Activated CD4-positive, alpha-beta T cell treated with anti-CD3 and anti-CD28 coated beads, Interleukin-2, amount 50 U/mL, for 24 hours (primary cell): ENCODE measurements at places on chromosomes 5 and 9.
A peak's percentile ranks its signal among the peaks of the same experiment; 100 is the strongest.

DNA sequence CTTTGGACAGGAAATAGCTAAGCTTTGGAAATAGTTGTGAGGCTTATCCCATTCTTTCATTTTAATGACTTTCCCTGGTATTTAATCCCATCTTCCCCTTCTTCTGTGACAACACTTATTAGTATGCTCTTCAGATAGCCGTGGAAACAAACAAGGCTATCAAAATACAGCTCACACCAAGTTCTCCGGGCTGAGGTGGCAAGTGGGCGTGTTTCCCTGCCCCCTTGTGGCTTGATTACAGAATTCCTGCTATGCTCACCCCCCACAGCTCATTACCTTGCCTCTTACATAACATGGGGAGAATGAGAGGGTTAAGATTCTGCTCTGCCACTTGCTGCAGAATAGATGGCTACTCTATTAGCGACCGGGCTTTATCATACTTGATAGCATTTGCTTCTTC is 437.1 kb upstream of the TLE4 start:
- no peak for DNase-seq

GRCh38 chr5:66469684-66470083 is 126.5 kb upstream of the MAST4 start:
- no peak for DNase-seq

GRCh38 chr9:98310752-98311392 is 55.4 kb upstream of the TBC1D2 start:
- DNase-seq: no peak

DNA sequence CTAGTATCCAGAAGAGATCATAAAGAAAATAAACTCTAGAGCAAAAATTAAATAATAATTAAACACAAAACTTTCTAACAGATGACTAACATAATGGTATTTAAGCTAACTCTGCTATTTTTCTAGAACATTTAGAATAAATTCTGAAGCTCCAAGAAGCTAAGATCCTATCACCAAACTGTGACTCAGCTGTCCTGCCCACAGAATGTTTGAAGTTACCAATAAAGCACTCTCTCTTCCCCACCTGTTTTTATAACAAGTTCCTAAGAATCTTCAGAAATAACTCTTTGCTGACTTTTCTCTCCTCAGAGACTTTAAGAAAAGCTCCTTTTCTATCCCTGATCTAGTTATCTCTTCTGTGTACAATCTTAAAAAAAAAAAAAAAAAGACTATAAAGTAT is 6.0 kb upstream of the EFNA5 start:
- DNase-seq: no peak

- DNase-seq: no peak
Observed at GRCh38 chr9:132415181-132415580, 5.2 kb downstream of the CFAP77 start.

- no peak for DNase-seq
Observed at GRCh38 chr5:11038772-11039171, 277.7 kb upstream of the DAP start.

- no peak for DNase-seq
Observed at GRCh38 chr9:127754099-127755060, 19.3 kb upstream of the TOR2A start.

DNA sequence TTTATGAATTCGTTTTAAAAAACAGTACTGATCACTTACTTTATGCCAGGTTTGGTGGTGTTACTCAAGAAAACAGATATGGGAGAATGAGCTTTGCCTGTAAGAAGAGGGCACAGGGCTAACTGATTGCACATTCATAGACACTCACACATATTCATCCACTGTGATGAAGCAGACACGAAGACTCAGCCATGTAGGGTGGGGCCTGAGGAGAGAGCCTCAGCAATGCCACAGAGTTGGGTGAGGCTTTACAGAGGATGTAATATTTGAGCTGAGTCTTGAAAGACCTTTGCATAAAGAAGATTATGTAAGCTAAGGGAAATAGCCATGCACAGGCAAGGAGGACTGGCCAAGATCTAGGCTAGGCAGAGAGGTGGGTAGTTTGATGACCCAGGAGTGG is 472.8 kb downstream of the PSAT1 start:
- no peak for DNase-seq

GRCh38 chr9:89079391-89079790 is 88.1 kb downstream of the S1PR3 start:
- DNase-seq: no peak

GRCh38 chr9:35272989-35273388 is 111.2 kb downstream of the UNC13B start:
- DNase-seq: no peak

GRCh38 chr9:107410420-107410819 is 79.1 kb downstream of the KLF4 start:
- DNase-seq: no peak

GRCh38 chr9:127418037-127418471 is 6.1 kb upstream of the ZNF79 start:
- DNase-seq: peak; percentile 26

DNA sequence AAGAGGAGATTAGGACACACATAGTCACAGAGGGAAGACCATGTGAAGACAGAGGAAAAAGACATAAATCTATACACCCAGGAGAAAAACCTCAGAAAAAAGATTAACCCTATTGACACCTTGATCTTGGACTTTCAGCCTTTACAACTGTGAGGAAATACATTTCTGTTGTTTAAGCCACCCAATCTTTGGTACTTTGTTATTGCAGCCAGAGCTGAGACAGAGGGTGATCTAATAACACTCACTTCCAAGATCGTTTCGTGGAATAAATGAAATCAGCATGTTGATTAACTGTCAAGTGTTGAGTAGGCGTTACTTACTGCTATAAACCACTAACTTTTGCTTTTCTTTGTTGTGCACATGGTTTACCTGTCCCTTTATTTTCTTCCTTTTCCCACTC is 361.2 kb upstream of the RIOK2 start:
- no peak for DNase-seq

- no peak for DNase-seq
Observed at GRCh38 chr5:133664422-133664821, 52.1 kb upstream of the FSTL4 start.

DNA sequence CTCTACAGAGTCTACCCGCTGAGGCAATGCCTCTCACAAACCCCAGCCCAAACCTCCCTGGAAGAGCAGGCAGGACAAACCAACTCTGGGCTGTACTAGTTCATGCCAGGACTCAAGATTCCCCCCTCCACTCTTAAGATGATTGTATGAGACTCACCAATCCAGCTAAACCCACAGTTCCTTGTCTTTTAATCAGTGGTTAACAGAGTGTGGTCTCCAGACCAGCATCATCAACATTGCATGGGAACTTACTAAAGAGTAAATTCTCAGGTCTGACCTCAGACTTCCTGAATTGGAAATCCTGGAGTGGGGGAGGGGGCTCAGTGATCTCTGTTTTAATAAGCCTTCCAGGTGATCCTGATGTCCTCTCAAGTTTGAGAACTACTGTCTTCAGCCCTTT is 240.9 kb downstream of the GAS1 start:
- no peak for DNase-seq

GRCh38 chr9:93061791-93062763 is 3.6 kb downstream of the SUSD3 start:
- no peak for DNase-seq

- DNase-seq: no peak
Observed at GRCh38 chr9:108049026-108049607, 559.5 kb upstream of the KLF4 start.

- no peak for DNase-seq
Observed at GRCh38 chr5:35765921-35766320, 90.8 kb upstream of the IL7R start.

DNA sequence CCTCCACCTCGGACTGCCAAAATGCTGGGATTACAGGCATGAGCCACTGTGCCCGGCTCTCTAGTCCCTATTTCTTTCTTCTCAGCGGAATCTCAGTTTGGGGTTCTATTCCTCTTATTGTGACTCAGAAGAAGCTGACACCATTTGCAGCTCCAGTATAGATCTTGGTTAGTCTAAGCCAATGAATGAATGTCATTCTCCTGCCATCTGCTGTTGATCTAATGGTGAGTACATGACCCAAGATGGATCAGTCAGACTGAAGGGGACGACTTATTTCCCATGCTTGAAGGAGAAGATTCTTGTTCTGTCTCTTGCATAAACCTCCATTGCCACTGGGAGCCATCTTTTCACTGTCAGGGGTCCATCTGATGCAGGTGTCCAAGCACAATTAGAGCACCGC is 76.0 kb upstream of the KLF9 start:
- no peak for DNase-seq

DNA sequence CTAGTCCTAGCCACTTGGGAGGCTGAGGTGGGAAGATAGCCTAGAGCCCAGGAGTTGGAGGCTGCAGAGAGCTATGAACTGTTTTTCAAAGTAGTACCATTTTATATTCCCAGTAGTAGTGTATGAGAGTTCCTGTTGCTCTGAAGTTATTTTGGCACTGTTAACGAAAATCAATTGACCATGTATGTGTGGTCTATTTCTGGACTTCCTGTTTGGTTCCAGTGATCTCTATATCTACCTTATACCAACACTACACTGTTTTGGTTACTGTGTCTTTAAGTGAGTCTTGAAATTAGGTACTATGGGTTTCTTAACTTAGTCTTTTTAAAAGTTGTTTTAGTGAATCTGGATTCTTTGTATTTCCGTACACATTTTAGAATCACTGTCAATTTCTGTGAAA is 13.6 kb downstream of the SLF1 start:
- DNase-seq: no peak

- no peak for DNase-seq
Observed at GRCh38 chr5:21823588-21823987, 1029.6 kb downstream of the CDH12 start.

DNA sequence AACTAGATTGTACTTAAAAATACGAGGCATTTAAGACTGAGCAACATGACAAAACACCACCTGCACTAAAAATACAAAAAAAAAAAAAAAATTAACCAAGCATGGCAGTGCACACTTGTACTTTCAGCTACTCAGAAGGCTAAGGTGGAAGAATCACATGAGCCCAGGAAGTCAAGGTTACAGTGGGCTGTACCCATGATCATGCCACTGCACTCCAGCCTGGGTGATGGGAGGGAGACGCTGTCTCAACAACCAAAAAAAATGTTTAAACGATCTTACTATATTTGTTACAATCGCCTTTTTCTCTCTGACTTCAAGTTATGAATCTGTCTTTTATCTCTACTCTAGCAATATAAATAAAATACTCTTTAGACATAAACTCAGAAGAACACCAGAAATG is 1454.3 kb downstream of the MAT2B start:
- no peak for DNase-seq

- no peak for DNase-seq
Observed at GRCh38 chr5:170923910-170924620, 62.2 kb downstream of the RANBP17 start.

DNA sequence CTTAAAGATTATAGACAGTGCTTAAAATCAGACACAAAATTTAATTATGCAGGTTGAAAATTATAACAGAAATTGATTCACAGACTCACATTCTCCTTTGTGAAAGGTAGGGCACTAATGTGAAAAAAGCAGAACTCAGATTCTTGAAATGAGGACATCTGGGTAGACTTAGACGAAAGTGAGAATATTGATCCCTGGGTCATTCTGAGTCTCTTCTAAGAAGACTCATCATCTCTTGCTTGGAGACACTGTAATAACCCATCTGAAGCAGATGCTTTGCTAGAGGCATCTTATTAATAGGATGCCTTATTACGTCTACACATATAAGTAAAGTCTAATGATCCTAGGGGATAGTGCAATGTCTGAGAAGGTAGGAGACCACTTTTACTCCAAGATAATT is 274.4 kb downstream of the HINT1 start:
- no peak for DNase-seq

DNA sequence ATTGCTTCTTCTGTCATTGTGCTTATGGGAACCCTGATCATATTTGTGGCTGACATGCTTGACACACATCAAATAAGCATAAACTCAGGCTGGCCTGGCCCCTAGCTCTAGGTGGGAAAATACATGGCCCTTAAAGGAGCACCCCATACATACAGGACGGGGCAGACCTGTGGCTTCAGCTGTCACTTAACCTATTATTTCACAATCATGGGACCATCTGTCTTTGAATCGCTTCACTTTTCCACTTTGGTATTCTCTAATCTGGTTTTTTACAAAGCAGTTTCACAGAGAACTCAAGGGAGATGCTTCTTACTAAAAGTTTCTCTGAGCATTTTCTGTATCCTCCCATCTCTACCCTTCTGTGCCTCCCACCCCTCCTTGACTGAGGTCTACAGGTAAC is 34.6 kb upstream of the LRRTM2 start:
- no peak for DNase-seq

- no peak for DNase-seq
Observed at GRCh38 chr5:35698047-35698808, 80.6 kb downstream of the SPEF2 start.

- no peak for DNase-seq
Observed at GRCh38 chr9:78112406-78112805, 80.8 kb upstream of the GNAQ start.

DNA sequence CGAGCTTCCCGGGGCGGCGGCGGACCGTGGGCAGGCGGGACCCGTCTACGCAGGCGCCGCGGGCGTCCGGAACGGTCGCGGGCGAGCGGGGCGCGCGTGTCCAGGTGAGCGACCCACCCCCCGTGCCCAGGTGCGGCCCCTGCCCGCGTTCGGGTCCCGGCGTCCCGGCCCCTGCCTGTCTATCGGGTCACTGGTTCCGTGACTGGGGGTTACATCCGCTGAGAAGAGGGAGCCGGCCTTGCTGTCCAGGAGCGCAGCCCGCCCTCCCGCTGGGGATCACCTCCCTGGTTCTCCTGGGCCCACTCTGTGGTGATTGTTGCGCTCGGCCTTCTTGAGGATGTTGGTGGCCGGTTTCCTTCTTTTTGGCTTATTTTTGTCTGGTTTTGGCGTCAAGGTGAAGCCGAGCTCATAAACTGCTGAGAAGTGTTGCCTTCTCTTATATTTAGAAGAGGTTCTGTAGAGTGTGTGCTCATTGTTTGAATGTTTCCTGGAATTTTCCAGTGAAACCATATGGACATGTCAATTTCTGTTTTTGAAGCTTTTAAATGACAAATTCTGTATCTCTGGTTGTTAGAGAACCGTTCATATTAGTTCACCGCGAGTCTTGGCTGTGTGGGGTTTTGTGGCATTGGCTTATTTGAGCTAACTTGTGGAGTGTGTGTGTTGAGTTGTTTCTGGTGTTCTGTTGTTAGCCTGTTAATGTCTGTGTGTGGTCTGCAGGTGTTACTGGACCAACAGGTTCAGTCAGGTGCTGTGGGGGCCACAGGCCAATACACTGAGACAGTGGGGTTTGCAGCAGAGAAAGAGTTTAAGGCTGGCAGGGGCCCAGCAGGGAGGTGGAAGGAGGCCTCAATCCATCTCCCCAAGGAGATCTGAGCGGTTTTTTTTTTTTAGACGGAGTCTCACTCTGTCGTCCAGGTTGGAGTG is 621 bp downstream of the CEP72 start:
- peak; percentile 15 for DNase-seq

DNA sequence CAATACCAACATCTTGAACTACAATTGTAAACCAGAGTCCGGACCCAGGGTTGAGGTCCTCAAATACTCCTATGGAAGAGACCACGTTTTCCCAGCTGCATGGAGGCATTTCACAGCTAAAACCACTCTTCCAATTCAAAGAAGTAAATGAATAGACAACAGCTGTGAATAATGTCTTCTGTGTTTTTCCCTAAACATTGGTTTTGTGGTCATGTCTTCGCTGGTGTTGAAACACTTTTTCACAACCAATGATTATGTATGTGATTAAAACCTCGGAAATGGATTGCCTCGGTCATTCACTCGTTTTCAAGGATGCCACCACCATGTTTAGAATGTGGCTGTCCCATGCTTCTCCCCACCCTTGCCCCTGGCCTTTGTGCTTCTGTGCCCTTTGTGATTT is 9.4 kb upstream of the TENT4A start:
- no peak for DNase-seq
